CD4-positive, alpha-beta memory T cell (primary cell): ENCODE measurements at places on chromosomes 1 and 21.

- no peak for DNase-seq
Observed at GRCh38 chr1:43315963-43316737, 15.4 kb downstream of the TIE1 start.

- no peak for DNase-seq
Observed at GRCh38 chr1:62800825-62801306, 16.9 kb downstream of the ATG4C start.

DNA sequence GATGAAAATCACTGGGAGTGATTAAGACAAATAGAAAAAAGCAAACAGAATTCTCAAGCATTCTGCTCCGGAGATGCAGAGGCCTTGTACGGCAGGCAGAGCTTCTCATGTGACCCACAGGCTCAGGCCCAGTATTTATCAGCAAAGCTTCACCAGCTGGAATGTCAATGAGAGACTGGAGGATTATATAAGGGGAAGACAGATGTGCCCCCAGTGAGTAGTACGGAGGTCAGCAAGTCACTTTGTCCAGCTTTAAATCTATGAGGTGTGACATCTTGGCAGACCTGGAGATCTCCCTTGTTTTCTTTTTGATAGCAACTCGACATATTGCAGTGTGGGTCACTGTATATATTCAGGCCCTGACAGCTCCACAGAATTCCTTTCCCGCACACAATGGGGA is 106.8 kb downstream of the HHIPL2 start:
- no peak for DNase-seq

- no peak for DNase-seq
Observed at GRCh38 chr1:22652881-22653316, at the start of gene C1QB. TSS of gene C1QB (plus strand) at chr1:22653236. CDS start at chr1:22659463, 6,227 bp downstream.

- no peak for DNase-seq
Observed at GRCh38 chr21:15410853-15411252, 318.9 kb upstream of the USP25 start.
